Glutamatergic neuron (in vitro differentiated cells): ENCODE measurements at places on chromosomes 3 and 15.

GRCh38 chr3:38721207-38721772 lies 71.8 kb upstream of the SCN5A start:
- no peak for DNase-seq

DNA sequence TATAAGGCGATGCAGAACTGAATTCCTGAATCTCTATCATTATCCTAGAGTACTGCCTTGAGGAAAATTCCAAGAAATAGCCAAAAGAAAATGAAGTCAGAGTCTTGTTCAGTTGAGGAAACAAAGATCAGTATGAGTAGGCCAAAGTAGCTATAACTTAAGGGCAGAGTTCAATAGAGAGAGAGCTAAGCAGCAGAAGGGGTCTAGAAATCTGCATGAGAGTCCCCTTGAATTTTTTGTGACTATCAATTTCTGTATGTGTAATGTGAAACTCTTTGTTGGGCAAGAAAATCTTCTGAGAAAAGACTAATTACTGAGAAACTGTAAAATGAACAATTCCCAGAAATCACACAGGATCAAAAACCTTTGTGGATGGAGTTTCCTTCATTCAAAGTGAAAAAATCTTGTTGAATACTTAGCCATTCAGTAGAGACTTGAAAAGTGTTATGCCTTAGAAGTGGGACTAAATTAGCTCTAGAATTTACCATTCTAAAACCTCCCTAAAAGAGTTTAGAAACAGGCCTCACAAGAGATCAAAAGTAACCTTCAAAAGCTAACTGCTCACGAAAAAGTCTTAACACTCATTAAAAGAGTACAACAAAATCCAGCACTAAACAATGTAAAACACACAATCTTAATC lies 43.1 kb upstream of the FNDC3B start:
- no peak for DNase-seq

DNA sequence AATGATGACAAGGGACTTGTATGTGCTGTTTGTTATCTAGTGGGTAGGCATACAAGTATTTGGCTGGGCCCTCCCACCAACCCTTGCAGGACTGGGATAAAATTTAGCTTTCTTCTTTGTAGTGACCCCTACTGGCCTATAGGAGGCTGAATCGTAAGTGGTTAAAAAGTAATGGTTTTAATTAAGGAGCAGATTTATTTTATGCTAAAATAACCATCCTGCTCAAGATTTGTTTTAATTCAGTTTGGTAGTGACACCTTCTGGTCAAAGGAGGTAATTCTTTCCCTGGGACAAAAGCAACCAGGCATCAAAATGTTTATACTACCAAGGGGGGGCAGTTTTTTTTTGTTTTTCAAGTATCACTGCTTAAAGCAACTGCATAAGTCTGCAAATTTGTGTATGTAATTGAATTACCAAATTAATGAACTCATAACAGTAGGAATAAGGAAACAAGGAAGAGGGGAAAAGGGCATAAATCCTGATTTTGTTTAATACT lies 70.7 kb downstream of the TOP2B start:
- DNase-seq, result no peak

GRCh38 chr3:195240171-195240701 lies 30.7 kb downstream of the XXYLT1 start:
- DNase-seq, result no peak

- DNase-seq, result no peak
These were observed 7.0 kb upstream of the ATP8B4 start for GRCh38 chr15:50126072-50126471.

GRCh38 chr15:72342385-72342784 lies 22.4 kb upstream of the CELF6 start:
- DNase-seq, result peak; percentile 66

GRCh38 chr15:51401872-51402517 lies 60.5 kb downstream of the GLDN start:
- peak; percentile 62 for DNase-seq

DNA sequence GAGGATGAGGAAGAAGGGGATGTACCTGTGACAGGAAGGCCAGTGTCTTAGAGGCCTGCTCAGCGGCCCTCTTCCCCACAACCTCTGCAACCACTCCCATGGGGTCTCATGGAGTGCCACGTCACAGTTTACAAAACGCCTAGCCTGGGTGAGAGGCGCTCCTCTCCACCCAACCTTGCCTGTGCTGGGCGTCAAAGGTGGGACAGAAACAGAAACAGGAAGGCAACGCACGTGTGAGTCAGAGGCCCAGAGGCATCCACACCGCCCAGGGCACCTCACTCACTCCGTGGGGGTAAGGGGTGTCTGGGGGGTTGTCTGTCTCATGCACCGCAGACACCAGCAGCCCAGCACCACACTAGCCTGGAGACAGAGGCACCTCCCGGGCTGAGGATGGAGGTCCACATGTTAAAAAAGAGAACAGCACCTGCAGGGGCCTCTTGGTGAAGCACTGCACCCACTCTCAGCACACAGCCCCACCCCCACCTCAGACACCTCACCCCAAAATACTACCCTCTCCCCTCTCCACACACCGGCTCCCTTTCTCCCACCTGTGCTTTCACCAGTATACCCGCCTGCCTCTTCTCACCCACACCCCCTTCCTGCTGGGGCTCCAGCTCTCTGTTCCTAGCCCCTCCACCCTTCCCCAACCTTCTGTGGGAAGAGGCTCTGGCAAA lies 4.7 kb upstream of the CALML4 start:
- DNase-seq, result no peak

GRCh38 chr3:54849360-54849759 lies 78.5 kb downstream of the LRTM1 start:
- no peak for DNase-seq

DNA sequence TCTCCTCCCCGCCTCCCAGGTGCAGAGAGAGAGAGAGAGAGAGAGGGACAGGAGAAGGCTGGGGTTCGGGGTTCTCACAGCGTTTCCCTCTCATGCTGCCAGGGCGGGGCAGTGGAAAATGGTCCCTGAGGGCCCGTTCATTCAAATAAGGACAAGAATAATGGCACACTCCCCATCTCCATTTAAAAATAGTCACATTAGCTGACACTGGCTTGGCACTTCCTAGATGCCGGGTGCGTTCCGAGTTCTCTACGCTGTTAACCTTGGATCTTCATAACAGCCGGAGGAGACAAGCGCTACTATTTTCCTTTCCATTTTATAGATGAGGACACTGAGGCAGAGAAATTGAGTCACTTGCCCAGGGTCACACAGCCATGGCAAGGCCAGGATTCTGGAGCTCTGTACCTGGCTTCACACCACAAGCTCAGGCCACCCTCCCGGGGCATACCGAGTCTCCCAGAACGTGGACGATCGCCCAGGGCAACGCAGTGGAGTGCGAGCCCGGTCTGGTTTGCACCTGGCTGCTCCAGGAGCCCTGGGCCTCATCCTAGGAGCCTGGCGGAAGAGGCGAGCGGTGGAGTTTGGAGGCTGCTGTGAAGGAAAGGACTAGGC lies 608 bp upstream of the SLC6A6 start:
- DNase-seq, result no peak

- DNase-seq, result no peak
These were observed 107.6 kb downstream of the CD47 start for GRCh38 chr3:107983247-107983646.

GRCh38 chr3:119175872-119176756 lies 2.7 kb downstream of the UPK1B start:
- DNase-seq, result no peak
